Sciatic nerve (tissue), 2 donors: ENCODE measurements at places on chromosomes 11 and 22.

GRCh38 chr11:3353066-3353465 is 25.9 kb downstream of the ZNF195 start:
- no peak for DNase-seq

- DNase-seq, result no peak
Observed at GRCh38 chr11:32659672-32660071, 76.0 kb downstream of the EIF3M start.

DNA sequence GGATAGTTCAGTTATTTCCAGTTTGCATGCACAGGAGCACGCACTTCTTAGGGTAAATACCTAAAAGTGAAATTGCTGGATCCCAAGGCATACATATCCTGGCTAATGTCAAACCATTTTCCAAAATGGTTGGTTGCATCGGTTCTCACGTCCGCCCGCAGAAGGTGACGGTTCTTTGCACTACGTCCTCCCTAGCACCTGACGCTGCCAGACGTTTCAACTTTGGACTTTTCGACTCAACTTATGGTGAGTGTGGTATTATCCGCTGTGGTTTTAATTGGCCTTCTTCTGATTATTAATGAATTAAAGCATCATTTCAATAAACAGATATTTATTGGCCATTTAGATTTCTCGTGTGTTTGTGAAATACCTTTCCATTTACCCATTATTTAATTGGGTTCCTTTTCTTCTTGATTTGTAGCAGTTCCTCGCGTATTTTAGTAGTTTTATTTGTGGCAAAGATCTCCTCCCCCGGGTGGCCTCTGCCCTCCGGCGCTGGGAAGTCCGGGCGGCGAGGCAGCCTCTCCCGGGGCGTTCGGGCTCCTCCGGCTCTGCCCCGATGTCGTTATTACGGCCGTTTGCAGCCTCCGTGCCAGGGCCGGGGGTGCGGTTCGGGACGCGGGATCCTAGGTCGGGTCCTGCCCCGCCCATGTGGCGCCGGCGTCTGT is at the start of gene JHY:
Gene JHY (plus strand): TSS at position 571 of the 668 bp plus-strand sequence. CDS start 3,091 bp downstream, outside the sequence.
- DNase-seq, result peak; percentile 74

DNA sequence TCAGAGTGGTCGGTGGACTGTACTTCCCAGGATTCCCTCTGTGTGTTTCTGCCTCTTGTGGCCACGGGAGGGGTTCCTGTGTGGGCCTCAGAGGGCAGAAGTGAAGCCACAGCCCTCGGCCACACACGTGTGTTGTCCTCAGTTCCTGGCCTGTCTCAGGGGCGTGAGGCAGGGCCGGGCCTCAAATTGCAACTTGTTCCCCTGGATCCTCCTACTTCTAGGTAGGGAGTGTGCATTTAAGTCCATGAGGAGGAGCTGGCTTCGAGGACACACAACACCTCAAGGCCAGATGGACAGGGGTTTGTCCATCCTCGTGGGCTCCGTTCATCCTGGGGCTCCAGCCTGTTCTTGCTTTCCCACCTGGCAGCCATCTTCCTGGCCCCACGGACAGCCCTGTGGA is 573.0 kb downstream of the TBC1D22A start:
- DNase-seq, result no peak
